Suprapubic skin (tissue), 4 donors: ENCODE measurements at places on chromosomes 6 and 20. TPM values are rescaled to one million over a fixed set of nuclear protein-coding genes. Genes with fewer than 3 reads are reported as not detected.
A peak's percentile ranks its signal among the peaks of the same experiment; 100 is the strongest.

DNA sequence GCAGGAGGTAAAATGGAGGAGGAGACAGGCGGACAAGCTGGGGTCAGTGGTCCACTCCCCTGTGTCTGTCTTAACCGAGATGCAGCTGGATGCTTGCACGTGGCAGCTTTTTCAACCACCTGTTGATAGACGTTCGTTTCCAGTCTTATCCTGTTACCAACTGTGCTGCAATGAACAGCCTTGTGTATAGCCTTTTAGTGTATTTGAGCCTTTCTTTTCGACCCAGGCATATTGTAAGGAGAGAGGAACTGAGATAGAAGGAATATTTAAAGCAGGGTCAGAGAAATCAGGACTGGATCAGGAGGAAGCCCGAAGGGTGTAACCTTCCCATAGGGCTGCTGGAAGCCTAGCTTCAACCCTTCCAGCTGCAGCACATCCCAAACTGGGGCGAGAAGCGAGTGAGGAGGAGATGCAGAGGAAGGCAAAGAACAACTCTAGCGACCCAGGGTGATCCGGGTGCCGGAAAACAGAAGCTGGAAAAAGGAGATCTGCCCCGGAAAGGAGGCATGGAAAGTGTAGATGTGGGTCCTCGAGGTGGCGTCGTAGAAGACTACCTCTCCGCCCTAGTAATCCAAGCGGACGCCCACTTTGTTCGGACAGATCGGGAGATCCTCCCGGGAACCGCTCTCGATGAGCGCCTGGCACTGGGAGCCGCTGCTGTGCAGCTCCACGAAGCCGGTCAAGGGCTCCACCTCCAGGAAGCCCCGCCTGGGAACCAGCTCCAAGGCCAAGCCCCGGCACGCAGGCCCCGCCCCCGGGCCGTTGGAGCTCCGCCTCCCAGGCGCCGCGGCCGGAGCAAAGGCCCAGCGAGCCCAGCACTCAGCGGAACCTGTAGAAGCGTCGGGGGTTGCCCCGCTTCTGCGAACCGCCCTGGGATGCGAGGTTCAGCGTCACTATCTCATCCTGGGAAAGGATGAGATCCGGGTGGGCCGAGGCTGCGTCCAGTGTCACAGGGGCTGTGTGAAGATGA is 11.2 kb downstream of the TRIM31 start:
- DNase-seq: peak; percentile 91

DNA sequence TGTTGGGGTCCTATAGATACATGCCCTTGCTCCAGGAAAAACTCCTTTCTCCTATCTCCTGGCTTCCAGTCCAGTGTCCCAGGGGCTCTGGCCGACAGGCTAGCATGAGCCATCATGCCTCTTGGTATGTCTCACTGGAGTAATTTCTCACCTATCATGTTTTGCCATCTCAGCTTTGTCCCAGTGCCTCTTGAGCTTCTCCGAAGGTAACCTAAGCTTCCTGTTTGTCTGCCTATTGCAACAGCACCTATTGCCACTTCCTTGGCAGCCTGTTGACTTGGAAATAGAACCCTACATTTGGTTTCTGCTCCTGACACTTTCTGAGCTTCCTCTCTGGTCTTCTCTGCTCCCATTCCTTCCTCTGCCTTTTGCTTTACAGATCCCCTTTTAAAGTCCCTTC is 197.7 kb downstream of the KCNQ5 start:
- DNase-seq: no peak

DNA sequence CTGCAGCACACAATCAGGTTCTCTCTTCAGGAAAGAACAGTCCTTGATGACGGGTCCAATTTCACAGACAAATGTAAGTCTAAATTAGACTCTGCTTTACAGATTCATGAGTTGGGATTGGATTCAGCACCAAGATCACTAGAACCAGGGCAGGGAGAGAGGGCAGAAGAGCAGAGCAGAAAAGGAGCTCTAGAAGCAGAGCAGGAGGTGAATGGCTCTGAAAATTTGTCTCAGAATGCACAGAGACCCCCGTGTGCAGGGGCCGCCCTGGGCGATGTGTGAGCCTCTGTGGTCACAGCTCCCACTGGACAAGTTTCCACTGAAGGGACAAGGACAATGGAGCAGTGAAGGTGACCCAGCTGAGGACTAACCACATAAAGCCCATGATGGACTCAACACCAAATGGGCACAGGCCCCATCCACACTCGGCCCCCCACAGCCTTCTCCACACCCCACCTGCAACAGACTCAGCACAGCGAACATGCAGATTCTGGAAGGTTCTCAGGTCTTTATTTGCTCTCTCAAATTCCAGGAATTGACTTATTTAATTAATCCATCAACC is 3.5 kb downstream of the HLA-B start:
- DNase-seq: no peak

C20orf204 gene
- 1.3 TPM for total RNA-seq

DNA sequence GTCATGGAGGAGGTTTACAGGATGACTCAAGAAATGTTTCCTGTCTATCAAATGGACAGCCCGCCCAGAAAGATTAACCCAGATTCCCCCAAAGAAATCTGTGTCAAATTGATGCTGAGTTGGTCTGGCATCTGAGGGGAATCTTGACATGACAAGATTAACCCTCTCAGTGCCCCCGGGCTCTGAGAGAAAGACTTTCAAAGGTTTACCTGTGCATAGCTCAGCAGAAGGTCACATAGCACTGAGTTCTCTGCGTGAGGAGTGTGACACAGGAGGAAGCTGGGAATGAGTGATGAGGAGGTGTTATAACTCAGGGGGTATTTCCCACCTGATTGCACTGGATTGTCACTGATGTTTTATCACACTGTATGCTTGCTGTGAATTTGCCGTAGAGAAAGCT is 601.2 kb downstream of the DHX35 start:
- DNase-seq: no peak

SLPI gene
- total RNA-seq: 466 TPM

BMP7 gene
- 23.4 TPM for total RNA-seq

- no peak for DNase-seq
These were observed 22.7 kb downstream of the BCAS1 start for GRCh38 chr20:54047720-54048119.

CYP21A2 gene
- not detected for total RNA-seq

GRCh38 chr6:89941763-89942497 is 47.7 kb downstream of the GJA10 start:
- DNase-seq: no peak

SLC4A11 gene
- total RNA-seq: 9.9 TPM

GRCh38 chr6:91476000-91476399 is 889.1 kb upstream of the MAP3K7 start:
- no peak for DNase-seq

DNA sequence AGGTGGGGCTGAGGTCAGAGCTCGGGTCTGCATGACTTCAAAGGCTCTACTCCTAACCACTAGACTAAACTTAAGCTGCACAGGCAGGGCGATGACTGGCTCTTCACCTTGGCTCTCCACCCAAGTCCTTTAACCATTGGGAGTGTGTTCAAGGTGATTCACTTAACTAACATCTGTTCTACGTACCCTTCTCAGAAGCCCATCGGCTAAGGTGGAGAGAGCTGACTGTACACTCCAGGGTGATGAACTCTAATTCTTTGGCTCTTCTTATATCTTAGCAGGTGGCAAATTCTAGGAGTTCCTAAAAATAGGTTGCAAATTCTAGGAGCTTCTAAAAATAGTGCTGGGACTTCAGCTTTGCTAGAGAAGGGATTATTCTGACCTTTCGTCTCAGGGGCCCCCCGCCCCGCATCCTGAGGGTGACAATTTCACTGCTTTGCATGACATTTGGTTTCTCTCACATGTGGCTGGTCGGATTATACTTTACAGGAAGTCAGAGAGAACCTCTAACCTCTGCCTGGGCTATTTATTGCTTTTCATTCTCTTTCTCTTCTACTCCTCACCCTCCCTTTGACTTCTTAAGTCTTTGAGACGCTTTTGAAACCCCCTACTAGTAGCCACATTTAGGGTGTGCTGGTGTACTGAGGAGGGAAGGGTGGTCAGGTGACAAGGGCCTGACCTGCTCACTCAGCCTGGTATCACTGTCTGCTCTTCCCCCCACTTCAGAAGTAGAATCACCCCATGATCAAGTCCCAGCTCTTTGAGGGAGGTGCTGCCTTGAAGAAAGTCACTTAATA is 55.5 kb downstream of the PRDM1 start:
- no peak for DNase-seq

MCCD1 gene
- not detected for total RNA-seq

TMEM217 gene
- 3.3 TPM for total RNA-seq

SULF2 gene
- total RNA-seq: 28.4 TPM

RSPO4 gene
- 0.85 TPM for total RNA-seq

DNA sequence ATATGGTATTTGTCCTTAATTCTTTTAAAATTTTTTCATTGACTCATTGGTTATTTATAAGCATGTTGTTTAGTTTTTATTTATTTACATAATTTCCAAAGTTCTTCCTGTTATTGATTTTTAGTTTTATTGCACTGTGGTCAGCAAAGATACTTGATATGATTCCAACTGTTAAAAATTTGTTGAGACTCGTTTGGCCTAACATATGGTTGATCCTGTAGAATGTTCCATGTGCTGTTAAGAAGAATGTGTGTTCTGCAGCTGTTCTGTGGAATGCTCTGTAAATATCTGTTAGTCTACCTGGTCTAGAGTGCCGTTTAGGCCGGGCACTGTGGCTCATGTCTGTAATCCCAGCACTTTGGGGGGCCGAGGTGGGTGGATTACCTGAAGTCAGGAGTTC is 197.7 kb downstream of the CD109 start:
- no peak for DNase-seq

- DNase-seq: no peak
These were observed 178.0 kb downstream of the BMP7 start for GRCh38 chr20:57088436-57088835.

- DNase-seq: no peak
These were observed 9.7 kb upstream of the SYNDIG1 start for GRCh38 chr20:24459733-24460132.

DNA sequence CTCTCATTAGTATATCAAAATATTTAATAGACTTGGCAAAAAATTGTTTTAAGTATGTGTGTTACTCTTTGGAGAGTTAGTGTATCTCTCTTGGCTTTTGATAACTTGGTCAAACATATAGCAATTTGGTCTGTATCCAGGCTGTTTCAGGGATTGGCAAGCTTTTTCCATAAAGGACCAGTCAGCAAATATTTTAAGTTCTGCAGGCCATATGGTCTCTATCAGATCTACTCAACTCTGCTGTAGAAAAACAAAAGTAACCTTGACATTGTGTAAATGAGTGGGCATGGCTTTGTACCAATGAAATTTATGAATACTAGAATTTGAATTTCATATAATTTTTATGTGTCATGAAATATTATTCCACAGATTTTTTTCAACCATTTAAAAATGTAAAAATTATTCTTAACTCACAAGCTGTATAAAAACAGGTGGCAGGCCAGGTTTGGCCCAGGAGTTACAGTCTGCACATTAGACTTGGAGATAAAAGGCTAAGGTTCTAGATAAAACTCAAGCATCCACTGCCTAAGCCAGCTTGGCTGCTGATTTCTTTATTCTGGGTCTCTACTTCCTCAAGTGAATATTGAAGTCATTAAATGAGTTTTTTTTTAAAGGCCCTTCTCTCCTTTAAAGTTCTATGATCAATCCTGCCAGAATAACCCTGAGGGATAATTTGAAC is 13.7 kb downstream of the GSTA4 start:
- DNase-seq: no peak

ACOT13 gene
- total RNA-seq: 12.3 TPM

DNA sequence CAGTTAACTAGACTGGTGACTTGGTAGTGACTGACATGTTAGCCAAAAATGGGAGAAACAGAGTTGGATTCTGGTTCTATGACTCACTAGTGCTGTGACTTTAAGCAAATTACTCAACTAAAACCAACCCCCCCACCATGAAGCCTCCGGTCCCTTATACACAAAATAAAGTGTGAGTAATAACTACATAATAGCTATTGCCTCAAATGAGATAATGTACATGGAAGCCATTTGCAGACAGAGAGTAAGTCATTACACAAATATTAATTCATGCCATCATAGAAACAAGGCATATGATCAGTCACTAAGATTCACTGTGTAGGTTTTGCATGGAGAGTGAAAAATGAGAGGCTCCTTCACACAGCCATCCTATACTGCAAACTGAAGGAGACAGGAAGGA is 111.9 kb downstream of the HIVEP2 start:
- DNase-seq: no peak

DNA sequence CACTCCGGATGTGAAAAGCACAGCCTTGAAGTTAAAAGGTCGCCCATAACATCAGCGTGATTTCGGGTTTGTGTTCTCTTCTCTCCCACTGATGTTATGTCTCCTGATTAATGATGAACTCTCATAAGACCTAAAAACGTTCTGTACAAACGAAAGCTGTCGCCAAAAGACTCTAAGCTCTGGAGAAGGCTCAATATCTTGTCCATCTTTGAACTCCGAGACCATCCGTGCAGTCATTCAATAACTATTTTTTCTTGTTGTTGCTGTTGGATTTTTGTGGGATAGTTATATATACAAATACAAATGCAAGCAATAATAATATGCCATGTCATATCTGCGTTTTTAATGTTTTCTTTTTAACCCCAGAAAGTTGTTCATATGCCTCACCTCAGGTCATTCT is 291.8 kb upstream of the MARCKS start:
- no peak for DNase-seq

- DNase-seq: no peak
These were observed 258.5 kb downstream of the HACE1 start for GRCh38 chr6:104601131-104601651.

- DNase-seq: no peak
These were observed 105.3 kb downstream of the CEBPB start for GRCh38 chr20:50295762-50296449.

DNA sequence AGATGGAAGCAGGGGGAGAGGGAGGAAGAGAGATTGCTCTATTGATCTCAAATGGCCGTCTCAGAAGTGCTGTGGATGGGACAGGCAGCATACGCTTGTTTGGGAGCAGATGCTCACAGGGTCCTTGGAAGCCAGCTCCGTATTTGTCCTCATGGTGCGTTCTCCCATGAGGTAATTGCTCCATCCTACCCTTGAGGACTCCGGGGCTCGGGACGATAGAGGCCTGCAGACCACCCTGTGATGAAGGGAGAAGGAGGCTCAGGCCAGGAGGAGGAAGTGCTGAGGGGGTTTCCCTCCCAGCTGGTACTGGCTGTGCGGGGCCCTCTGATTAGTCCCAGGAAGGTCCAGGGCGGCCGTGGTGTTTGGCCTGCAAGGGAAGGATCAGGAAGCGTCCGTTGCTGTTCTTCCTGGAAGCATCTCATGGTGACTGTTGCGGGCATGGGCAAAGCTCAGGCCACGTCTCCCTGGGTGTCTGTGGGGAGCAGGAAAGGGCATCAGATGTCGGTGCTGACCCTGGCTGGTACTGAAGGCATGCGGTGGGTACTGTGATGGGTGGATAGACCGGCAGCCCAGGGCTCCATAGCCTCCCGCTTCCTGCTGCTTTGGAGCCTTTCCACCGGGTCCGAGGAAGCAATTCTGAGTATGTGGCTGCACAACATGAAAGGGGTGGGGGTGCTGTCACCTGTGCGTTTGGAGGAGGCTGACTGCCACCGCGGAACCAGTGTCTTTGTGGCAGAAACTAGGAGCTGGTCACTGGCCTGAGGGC is 158.3 kb downstream of the SYCP2 start:
- peak; percentile 72 for DNase-seq

BANF2 gene
- total RNA-seq: not detected

DNA sequence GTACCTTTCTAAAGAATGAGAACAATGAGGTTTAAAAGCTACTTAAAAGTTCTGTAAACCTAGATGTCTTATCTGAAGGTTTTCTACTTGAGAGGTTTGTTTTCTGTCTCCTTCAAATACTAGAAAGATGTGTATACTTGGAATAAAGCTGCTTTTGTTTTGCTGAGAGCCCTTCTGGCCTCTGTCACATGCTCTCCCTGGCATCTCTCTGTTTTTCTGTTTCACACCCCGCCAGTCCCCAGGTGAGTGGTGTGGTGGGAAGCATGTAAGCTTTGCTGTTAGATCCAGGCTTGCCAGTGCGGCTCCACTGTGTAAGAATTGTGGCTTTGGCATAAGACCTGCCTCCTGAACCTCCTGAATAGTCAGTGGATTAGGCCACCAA is 56.8 kb downstream of the SNX9 start:
- no peak for DNase-seq

MEP1A gene
- not detected for total RNA-seq
